ENCODE measurements at places on chromosomes 7 and 10. TPM values are rescaled to one million over a fixed set of nuclear protein-coding genes. Genes with fewer than 3 reads are reported as not detected.

Gene CYP3A7
- polyA plus RNA-seq = not detected

Gene SMARCD3
- polyA plus RNA-seq = not detected

DNA sequence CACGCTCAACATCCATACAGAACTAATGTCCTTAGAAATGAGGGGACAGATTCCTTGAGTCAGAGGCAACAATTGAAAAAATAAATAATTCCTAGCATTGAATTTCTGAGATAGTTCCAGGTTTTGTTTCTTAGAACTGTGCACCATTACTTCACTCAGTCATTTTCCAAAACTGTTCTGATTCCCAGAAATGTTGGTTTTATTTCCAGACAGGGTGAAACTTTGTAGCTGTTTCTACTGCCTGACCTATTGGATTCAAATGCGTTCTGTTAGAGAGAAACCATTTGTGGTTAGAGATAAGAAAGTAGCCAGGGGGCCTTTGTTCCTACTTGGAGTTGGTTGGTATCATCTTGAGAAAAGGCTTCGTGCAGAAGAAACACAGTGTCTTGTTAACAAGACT is 8.1 kb upstream of the DEPP1 start:
- H3K4me3 ChIP-seq = no peak overlapping the region
- no peak overlapping the region for H3K27ac ChIP-seq
- no peak for DNase-seq
- H3K36me3 ChIP-seq = no peaks in the 10 kb centered on the region

GRCh38 chr10:95121904-95122303 is 52.6 kb upstream of the CYP2C8 start:
- no peak overlapping the region for H3K27ac ChIP-seq
- H3K27me3 ChIP-seq = peaks cover 28% of the 10 kb centered on the region
- no peak overlapping the region for H3K4me3 ChIP-seq

GRCh38 chr7:141360416-141360760 is 190.8 kb upstream of the AGK start:
- no peak for DNase-seq
- no peak overlapping the region for H3K27ac ChIP-seq
- H3K36me3 ChIP-seq = no peaks in the 10 kb centered on the region
- H3K4me3 ChIP-seq = no peak overlapping the region
- no peaks in the 10 kb centered on the region for H3K4me1 ChIP-seq
- H3K27me3 ChIP-seq = no peaks in the 10 kb centered on the region

DNA sequence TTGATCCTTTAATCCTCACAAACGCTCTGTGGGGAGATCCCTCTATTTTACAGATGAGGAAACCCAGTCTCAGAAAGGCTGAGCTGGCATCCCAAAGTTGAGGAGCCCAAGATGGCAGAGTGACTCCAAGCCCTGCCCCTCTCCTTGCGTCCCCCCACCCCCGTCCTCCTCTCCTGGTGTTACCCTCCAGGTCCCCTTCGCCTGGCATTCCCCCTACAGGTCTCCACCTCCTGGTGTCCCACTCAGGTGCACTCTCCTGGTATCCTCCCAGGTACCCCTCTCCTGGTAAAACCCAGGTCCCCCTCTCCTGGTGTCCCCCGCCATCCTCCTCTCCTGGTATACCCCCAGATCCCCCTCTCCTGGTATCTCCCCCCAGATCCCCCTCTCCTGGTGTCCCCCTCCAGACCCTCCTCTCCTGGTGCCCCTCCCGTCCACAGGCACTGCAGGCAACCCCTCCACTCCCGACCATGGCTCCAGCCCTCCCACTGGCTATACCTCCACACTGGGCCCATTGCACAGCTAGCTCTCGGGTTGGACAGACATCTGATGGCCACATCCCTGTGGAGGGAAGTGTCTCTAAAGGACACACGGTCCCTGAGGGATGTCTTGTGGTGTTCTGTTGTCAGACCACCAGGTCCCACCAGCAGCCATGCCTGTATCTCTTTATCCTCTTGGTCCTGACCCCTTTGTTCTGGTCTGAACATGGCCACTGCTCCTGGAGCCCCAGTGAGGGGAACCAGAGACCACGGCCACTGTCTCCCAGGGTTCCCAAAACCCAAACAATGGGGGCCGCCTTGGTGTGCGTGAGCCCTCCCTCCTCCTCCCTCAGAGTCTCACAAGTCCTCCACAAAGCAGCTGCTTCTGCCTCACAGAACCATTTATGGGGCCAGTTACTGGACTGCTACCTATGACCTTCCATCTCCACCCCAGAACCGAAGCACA is 37.2 kb downstream of the CALML3 start:
- peaks cover 45% of the 10 kb centered on the region for H3K27me3 ChIP-seq
- no peak overlapping the region for H3K4me3 ChIP-seq
- no peak overlapping the region for H3K27ac ChIP-seq
- DNase-seq = no peak

DNA sequence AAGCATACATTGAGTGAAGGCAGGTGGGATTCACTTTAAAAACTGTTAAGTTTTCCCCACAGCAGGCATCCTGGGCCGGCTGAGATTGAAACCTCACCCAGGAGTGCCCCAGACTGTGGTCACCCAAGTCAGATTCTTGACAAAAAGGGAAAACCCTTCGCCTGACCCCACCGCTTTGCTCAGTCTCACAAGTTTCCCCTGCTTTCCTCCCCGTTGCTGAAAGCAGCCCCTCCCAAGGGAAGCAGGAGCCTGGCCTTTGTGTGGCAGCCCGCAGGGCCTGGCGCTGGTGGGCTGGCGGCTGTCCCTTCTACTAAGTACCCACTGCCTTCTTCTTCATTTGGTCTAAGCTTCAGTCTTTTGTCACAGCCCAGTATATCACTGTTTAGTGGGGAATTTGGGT is 16.0 kb downstream of the RNF32 start:
- H3K27ac ChIP-seq = no peak overlapping the region
- peaks cover 10% of the 10 kb centered on the region for H3K27me3 ChIP-seq
- H3K4me3 ChIP-seq = no peak overlapping the region

Gene FIGNL1
- polyA plus RNA-seq = 26.2 TPM

- no peak for DNase-seq
- H3K36me3 ChIP-seq = peaks cover 6% of the 10 kb centered on the region
- peaks cover 56% of the 10 kb centered on the region for H3K27me3 ChIP-seq
- no peaks in the 10 kb centered on the region for H3K4me1 ChIP-seq
- H3K27ac ChIP-seq = no peak overlapping the region
- H3K4me3 ChIP-seq = no peak overlapping the region
Measured at GRCh38 chr10:6721480-6721879, 141.4 kb upstream of the PRKCQ start.

Gene TMEM225B
- 1.1 TPM for polyA plus RNA-seq

Gene NKX1-2
- not detected for polyA plus RNA-seq

Gene CUBN
- 0.44 TPM for polyA plus RNA-seq

DNA sequence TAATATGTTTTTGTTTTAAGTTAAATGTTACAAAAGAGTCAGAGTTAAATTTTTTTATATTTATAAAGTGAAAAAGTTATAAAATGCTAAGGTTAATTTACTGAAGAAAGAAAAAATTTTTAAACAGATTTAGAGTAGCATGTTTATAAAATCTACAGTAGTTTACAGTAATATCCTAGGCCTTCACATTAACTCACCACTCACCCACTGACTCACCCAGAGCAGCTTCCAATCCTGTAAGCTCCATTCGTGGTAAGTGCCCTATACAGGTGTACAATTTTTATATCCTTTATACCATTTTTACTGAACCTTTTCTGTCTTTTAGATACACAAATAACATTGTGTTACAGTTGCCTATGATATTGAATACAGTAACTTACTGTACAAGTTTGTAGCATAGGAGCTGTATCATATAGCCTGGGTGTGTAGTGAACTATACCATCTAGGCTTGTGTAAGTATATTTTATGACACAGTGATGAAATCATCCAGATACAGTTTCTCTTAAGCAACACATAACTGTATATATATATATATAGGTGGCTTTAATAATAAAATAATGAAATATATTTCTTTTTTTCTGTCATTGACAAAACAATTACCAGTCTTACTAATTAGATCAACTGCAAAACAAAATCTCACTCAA is 79.6 kb downstream of the PTEN start:
- H3K27ac ChIP-seq = no peak overlapping the region
- H3K4me1 ChIP-seq = peaks cover 16% of the 10 kb centered on the region
- no peak for DNase-seq
- no peaks in the 10 kb centered on the region for H3K27me3 ChIP-seq
- H3K36me3 ChIP-seq = peaks cover 21% of the 10 kb centered on the region
- no peak overlapping the region for H3K4me3 ChIP-seq

DNA sequence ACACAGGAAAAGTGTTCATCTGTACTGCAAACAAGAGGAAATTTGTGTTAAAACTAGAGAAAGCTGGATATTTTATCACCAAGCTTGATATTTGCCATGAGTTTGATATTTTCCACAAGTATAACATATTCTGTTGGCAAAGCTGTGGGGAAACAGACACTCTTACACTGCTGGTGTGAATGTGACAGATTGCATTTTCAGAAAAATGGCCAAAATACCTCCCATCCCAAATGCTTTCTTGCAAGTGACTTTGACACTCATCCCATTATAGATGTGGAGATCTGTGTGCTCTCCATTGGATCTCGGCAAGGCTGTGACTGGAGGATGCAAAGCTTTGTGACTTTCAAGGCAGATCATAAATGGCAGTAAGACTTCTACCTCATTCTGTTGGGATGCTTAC is 30.5 kb downstream of the ZNF713 start:
- peaks cover 2% of the 10 kb centered on the region for H3K36me3 ChIP-seq
- H3K27me3 ChIP-seq = no peaks in the 10 kb centered on the region
- DNase-seq = no peak
- H3K4me3 ChIP-seq = no peak overlapping the region
- H3K27ac ChIP-seq = no peak overlapping the region
- no peaks in the 10 kb centered on the region for H3K4me1 ChIP-seq

DNA sequence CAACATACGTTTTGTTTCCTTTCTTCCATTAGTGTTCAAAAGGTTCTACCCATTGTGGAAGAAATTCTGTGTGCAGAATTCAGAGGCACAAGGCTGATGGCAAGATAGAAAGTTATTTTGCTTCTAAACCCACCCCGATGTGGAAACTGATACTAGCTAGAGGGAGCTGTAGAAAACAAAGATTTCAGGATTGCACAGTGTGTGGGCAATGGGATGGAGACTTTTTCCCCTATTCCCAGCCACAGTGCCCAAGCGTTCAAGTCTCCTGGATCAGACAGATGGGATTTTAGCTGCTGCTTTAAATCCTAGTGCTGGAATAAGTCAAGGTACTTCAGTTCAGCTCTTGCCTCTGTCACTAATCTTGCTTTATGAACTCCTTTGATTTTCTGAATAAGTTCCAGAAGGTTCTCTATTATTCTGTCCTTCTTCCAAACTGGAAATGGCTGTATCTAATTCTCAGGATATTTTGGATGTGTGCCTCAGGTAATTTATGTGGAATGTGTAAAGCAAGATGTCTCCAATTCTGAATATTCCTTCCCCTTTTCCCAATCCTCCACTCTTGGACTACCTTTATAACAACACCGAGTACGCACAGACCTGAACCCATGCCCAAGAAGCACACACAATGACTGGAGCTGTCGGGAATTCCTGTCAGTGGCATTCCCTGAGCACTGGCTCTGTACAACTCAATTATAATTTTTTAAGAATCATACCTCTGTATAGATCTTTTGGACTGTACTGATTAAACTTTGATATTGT is 473.0 kb downstream of the PLXDC2 start:
- no peak overlapping the region for H3K27ac ChIP-seq
- no peak for DNase-seq
- H3K4me1 ChIP-seq = no peaks in the 10 kb centered on the region
- no peaks in the 10 kb centered on the region for H3K27me3 ChIP-seq
- H3K36me3 ChIP-seq = no peaks in the 10 kb centered on the region

- H3K4me1 ChIP-seq = peaks cover 25% of the 10 kb centered on the region
- peaks cover 5% of the 10 kb centered on the region for H3K36me3 ChIP-seq
- H3K27me3 ChIP-seq = no peaks in the 10 kb centered on the region
- DNase-seq = no peak
Measured at GRCh38 chr10:70147259-70147625, 742 bp upstream of the TYSND1 start.

Gene ATOH7
- polyA plus RNA-seq = 0.23 TPM

DNA sequence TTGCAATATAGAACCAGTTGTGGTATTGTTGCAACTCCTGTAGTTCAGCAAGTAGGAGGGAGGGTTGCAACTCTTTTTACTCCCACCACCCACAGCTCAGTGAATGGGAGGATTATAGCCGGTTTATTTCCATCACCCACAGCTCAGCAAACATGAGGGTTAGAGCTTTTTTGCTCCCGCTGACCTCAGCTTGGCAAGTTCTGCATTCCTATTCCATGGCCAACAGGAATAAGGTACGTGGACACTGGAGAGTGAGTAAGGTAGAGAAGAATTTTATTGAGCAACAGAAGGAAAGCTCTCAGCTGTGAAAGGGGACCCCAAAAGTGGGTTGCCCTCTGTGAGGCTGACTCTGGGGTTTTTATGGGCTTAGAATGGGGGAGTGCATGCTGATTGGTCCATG is 167.1 kb upstream of the SMIM30 start:
- no peak for DNase-seq
- no peaks in the 10 kb centered on the region for H3K27me3 ChIP-seq
- H3K36me3 ChIP-seq = no peaks in the 10 kb centered on the region
- no peaks in the 10 kb centered on the region for H3K4me1 ChIP-seq

DNA sequence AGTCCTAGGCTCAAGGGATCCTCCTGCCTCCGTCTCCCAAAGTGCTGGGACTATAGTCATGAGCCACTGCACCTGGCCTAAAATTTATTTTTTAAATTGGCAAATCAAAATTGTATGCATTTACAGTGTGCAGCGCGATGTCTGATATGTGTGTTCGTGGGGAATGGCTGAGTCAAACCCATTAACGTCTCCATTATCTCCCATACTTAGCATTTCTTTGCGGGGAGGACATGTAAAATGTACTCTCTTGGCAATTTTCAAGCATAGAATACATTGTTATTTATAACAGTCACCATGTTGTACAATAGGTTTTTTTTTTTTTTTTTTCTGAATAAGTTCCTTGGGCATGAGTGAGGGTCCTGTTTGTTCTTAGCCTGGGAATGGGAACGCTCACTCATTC is 3.8 kb downstream of the TMEM184A start:
- H3K27me3 ChIP-seq = no peaks in the 10 kb centered on the region
- no peak for DNase-seq
- no peaks in the 10 kb centered on the region for H3K36me3 ChIP-seq
- H3K4me3 ChIP-seq = no peak overlapping the region

DNA sequence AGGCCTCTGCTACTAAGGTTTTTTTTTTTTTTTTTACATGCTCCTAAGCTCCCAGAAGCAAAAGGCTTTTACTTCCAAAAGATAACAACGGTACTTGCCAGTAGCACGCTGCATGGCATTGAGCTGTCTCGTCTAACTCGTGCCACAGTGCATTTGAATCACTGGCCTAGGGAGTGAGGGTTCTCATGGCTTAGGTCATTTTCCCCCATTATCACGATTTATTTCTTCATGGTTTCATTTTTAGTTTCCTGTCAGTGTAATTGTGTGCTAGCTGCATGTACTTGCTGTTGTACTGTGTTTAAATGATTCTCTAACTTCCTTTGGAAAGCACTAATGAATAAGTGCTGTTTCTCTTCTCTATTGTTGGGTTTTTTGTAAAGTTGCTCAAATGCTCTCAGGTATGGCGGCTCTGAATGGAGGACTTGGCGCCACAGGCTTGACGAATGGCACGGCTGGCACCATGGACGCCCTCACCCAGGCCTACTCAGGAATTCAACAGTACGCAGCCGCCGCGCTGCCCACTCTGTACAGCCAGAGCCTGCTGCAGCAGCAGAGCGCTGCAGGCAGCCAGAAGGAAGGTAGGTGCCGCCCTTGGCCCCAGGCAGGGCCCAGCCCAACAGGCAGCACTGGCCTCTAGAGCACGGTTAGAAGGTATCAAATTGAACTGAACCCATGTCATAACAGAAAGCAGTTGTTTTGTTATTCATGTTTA is 290.5 kb downstream of the USP6NL start:
- H3K27ac ChIP-seq = no peak overlapping the region
- peaks cover 45% of the 10 kb centered on the region for H3K36me3 ChIP-seq
- no peaks in the 10 kb centered on the region for H3K27me3 ChIP-seq
- H3K4me1 ChIP-seq = peaks cover 12% of the 10 kb centered on the region
- no peak overlapping the region for H3K4me3 ChIP-seq
- DNase-seq = no peak

Data from naive B cell (primary cell).